SJSA1 (cell line): ENCODE measurements at places on chromosomes 2 and 18. TPM values are rescaled to one million over a fixed set of nuclear protein-coding genes. Genes with fewer than 3 reads are reported as not detected.

DNA sequence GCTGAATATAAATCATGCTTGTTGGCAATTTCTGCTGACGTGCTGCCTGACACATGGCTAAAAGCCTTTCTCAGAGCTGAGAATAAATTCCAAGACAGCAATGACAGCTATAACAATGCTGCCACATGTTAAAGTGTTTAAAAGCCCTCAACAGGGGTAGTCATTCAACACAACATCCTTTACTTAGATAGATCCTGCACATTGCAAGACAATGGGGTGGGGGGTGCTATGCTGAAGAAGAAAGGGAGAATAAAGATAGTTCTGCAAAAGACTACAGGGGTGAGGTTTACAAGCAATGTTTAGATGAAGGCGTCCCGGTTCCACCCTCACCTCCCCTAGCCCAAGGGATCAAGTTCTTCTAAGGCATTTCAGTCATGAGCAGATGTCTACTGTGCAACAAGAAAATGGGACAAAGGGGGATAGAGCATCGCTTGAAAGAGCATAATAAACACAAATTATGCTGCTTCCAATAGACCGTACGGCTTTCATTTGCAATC, 291.0 kb upstream of the ACVR2A start:
- DNase-seq: no peak

- DNase-seq: peak; percentile 95
These were observed 2.2 kb downstream of the ST3GAL5 start for GRCh38 chr2:85886590-85886989.

DNA sequence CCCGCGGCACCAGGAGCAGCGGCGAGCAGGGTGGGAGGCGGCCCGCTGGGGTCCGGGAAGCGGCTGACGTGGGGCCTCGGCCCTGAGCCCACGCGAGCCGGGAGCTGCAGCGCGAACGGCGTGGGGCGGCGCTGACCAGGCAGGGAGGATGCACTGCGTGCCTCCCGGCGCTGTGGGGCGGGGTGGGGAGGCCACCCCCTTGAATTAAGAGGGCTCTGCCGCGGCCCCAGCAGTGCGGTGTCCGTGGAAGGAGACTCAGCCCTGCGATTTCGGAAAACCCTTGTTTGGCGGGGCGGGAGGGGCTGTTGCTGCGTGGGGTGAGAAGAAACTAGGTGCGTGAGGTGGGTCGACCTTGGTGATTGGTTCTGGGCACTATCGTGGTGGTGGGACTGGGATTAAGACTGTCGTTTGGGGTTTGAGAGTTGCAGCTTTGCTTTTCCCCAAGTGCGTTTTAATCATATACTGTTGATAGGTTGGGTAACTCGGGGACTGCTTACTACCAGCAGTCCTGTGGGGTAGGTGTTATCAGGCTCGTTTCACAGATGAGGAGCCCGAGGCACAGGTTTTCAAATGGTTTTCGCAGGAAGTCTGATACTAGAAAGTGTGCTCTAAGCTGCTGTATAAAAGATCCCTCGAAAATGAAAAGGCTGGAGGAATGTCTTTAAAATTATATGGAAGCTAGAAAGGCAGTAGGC, 722 bp downstream of the ACSL3 start:
- DNase-seq: peak; percentile 51

- DNase-seq: no peak
These were observed 286.8 kb upstream of the RAB12 start for GRCh38 chr18:8322486-8322885.

Gene SERPINB13
- total RNA-seq: not detected in 2 replicates

DNA sequence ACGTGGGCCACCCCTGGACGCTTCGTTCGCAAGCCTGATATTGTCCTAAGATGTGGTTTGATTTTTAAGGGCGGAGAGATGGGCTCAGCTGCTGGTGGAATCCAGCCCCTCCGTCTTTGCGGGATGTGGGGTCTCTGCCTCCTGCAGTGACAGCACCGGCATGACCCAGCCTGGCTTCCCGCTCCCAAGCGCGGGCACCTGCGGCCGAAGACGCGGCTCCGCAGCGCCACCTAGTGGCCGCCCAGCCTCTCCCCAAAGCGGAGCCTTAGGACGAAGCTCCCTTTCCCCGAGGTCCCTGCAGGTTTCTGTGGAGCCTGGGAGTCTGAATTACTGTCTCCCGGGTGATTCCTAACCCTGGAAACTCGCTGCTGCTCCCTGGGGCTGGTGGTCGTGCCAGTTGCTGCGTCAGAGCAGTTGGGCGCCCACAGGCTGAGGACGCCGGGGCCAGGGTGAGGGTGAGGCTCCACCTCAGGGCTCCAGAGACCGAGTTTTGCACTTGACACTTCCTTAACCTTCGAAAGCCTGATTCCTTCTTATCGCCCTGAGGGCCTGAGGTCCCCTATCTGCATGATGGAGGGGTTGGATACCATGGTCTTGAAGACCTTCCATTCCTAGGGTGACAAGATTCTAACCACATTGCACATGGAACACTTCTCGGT, 137.5 kb downstream of the TPO start:
- peak; percentile 46 for DNase-seq

DNA sequence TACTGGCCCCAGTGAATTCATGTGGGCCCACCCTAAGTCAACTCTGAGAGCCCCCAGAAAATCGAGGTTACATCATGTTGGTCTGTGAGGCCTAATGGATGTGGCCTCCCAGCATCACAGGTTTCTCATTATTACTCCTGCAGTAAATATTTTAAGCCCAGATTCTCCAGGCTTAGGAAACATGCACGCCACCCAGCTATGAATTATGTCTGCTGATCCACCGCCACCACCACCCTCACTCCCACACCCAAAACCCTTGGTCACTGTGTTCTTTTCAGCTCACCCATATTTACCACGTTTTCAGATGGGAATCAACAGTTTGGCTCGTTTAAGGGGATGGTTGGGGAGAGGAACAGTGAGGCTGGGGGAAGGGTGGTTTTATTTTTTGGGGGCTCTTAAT, 128.6 kb downstream of the NCK2 start:
- no peak for DNase-seq

Gene LYPD6B
- 35.7 and 43.3 TPM in 2 replicates for total RNA-seq

GRCh38 chr2:99127981-99128380, 13.5 kb upstream of the C2orf15 start:
- DNase-seq: no peak

Gene MDH1B
- 0.42 and 1.8 TPM in 2 replicates for total RNA-seq

- DNase-seq: no peak
These were observed 13.7 kb upstream of the TTC39C start for GRCh38 chr18:24000613-24001490.

GRCh38 chr2:54261537-54261936, 5.5 kb upstream of the TSPYL6 start:
- DNase-seq: peak; percentile 75

Gene CAPN13
- total RNA-seq: not detected in 2 replicates

- DNase-seq: no peak
These were observed 67.5 kb downstream of the MYL12B start for GRCh38 chr18:3329471-3329870.

DNA sequence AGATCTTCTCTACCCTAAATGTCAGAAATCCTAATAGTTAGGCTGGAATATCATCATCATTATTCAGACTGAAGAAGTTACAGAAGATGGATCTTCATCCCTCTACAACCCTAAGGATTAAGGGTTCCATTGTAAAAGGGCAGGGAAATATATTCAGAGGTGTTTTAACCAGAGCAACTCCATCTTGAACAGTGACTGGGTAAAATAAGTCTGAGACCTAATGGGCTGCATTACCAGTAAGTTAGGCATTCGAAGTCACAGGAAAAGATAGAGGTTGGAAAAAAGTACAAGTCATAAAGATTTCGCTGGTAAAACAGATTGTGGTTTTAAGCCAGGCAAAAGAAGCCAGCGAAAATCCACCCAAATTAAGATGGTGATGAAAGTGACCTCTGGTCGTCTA, 968.7 kb downstream of the CNTNAP5 start:
- no peak for DNase-seq

DNA sequence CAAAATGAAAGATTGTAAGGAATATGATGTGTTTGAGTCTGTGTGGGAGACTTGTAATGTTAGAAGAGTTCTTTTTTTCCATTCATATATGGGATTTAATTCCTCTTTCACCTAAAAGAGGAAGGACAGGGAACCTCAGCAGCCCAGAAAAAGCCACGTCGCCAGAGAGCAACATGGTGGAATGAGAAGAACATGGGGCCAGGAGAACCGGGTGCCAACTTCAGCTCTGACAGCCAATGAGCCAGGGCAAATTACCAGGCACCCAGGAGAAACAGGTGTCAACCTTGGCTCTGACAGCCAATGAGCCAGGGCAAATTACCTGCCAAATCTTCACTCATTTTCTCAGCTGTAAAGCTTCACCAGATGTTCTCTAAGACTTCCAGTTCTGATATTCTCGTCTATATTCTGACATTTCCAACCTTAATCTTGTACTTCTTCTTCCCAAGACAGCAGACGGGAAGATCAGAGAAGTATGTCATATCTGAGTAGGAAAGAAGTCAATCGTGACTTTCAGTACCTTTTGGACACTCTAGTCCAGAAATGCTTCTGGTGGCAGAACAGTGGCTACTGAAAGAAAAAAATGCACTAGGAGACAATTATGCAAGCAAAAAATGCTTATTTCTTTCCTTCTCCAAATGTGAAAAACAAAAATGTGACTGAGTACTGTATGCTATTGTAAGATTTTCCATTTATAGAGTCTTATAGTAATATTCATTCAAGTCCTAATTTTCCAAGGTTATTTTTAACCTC, 79.2 kb upstream of the COL5A2 start:
- DNase-seq: no peak

GRCh38 chr2:147860009-147860408, 15.2 kb downstream of the ACVR2A start:
- DNase-seq: no peak

DNA sequence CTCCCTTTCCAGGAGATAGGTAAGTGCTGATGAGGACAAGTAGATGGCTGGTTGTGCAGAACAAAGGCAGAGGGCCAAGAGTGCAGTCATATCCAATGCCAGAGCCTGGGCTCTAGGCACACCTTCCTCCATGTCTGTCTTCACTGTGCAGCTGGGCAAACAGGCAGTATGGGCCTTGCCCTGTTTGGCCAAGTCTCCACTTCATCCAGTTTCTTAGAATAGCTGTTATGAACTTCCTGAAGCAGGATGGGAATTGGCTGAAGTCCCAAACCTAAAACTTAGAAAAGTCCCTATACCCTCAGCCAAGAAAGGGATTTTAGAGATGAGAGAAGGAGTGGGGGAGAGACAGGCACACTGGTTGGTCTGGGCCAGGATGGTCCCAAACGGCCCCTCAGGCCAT, 37.5 kb upstream of the CYP26B1 start:
- DNase-seq: no peak

GRCh38 chr2:443741-444140, 155.8 kb upstream of the ALKAL2 start:
- no peak for DNase-seq

DNA sequence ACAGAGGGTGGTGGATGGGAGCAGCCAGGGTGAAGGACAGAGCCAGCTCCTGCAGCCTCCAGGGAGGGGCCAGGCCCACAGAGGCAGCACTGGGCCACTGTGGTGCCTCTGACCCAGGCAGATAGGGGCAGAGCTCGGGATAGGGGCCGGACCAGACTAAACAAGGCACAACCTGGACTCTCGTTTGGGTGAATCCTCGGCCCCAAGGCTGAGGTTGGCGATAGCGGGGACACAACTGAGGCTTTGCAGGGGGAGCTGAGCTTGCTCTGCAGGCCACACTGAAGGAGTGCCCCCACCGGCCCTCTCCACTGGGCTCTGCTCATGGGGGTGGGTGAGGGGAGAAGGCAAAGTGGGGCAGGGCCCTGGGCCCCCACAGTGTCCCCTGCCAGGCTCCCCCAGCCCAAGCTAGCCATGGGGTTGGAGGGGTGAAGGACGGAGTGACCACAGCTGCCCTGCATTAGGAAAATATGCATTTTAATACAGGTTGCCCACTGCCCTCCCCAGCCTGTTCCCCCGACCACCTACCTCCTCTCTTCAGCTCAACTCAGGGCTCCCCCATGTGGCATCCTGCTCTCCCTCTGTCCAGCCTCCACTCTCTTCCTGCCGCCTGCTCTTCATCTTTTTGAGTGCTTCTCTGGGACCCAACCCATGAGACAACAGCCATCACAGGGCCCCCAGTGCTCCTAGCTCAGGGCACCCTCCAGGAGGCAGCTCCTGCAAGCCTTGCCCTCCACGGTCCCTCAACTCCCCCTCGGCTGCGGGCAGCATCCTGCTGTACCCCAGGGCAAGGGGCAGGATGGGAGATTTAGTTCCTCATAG, 152.8 kb downstream of the INHBB start:
- DNase-seq: no peak

- no peak for DNase-seq
These were observed 12.5 kb downstream of the MOCOS start for GRCh38 chr18:36199691-36200295.

GRCh38 chr2:47508641-47509040, 105.7 kb downstream of the MSH2 start:
- DNase-seq: no peak

Gene HOXD13
- total RNA-seq: 0.06 and 0.50 TPM in 2 replicates

DNA sequence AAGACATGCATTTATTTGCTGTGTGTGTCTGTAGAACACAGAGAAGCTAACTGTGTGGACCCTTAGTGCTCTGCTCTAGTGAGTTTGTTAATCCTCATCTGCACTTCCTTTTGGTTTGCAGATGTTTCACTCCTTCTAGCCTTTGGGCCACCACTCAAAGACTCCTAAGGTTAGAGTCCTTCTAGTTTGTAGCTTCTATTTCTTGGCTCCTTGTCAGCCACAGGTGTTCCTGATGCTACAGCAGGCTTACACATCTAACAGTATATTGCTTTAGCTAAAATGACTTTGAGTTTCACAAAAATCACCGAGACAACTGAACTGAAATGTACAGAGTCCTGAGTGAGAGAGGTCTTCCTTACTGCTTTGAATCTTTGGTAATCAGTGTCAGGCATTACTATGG, 551.4 kb downstream of the NRXN1 start:
- no peak for DNase-seq

- peak; percentile 75 for DNase-seq
These were observed 143.3 kb downstream of the IRS1 start for GRCh38 chr2:226656367-226656766.

- DNase-seq: no peak
These were observed 169.2 kb downstream of the KLHL29 start for GRCh38 chr2:23554054-23554697.

GRCh38 chr2:76731157-76731556, 791.0 kb downstream of the LRRTM4 start:
- DNase-seq: no peak

- DNase-seq: peak; percentile 37
These were observed 127.5 kb upstream of the MMADHC start for GRCh38 chr2:149715005-149715592.

Gene SERPINB3
- not detected in 2 replicates for total RNA-seq

Gene NBAS
- total RNA-seq: 19.1 and 33.4 TPM in 2 replicates

- DNase-seq: peak; percentile 14
These were observed 32.3 kb downstream of the KLHL29 start for GRCh38 chr2:23417310-23417709.

GRCh38 chr2:129237966-129238725, 741.3 kb upstream of the RAB6C start:
- no peak for DNase-seq

Gene THSD7B
- 0.16 TPM in 1 of 2 replicates, not detected in the other for total RNA-seq

DNA sequence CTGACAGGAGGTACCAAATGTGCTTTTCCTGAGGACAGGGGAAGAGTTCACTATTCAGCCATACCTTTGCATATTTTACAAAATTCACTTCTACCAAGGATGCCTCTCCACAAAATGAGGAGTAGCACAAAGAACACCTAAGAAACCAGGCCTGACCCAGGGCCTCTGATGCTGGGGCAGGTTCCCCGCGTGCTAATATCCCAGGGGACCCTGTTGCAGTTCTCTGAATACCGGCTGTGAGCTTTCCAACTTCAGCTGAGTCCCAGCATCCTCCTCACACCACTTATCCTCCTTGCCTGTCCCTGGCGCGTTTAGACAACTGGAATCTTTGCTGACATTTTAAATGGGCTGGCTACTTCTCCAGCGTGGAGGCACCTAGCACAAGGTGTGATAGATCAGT, 142.3 kb downstream of the BCL2 start:
- no peak for DNase-seq

Gene PPP3R1
- 18.7 and 26.5 TPM in 2 replicates for total RNA-seq

Gene CMPK2
- 0.55 and 3.1 TPM in 2 replicates for total RNA-seq
